ENCODE measurements at places on chromosomes 7 and 10.
A peak's percentile ranks its signal among the peaks of the same experiment; 100 is the strongest.

DNA sequence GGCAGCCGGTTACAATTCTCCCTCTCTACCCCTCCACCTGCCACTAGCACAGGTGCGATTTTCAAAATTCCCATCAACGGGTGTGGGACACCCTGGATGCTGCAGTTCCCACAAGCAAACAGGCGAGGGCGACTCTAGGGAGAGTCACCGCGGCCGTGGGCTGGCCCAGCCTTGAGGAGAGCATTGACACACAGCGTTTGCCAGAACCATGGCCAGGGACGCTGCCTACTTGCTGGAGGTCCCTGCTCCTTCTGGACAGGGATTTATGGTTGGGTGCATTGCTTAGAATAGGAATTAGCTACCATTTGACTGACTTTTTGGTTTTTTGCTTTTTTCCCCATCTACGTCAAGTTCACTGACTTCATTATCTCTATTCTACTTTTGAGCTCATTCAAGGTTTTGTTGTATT, 19.0 kb upstream of the CLDN4 start:
- peak; percentile 61 for DNase-seq

GRCh38 chr10:45811075-45811474, 36.2 kb downstream of the AGAP4 start:
- no peak for DNase-seq

DNA sequence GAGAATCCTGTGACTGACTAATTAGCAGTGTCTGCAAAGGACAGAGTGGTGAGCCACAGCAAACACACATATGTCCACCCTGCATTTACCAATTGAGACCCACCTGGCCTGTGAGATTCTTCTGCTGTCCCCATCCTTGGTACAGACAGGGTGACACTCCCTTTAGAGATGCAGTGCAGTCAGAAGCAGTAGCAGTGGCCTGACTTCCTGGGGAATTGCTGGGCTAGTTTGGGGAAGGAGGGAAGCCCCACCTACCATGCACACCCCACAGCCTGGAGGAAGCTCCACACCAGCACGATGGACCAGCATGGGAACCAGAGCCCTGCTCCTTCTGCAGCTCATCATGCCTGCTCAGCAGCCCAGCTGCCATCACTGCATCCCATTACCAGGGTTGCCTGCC, 924.9 kb upstream of the ZNF722 start:
- no peak for DNase-seq

GRCh38 chr10:130807096-130807495, 504.4 kb downstream of the TCERG1L start:
- no peak for DNase-seq

- no peak for DNase-seq
Measured at GRCh38 chr7:151432658-151433521, 7.1 kb downstream of the CRYGN start.

GRCh38 chr7:117564080-117564479, 84.3 kb downstream of the CFTR start:
- DNase-seq, result no peak

GRCh38 chr10:112672706-112673105, 225.7 kb downstream of the VTI1A start:
- peak; percentile 35 for DNase-seq

- DNase-seq, result no peak
Measured at GRCh38 chr10:97903128-97904017, 53.7 kb downstream of the GOLGA7B start.

DNA sequence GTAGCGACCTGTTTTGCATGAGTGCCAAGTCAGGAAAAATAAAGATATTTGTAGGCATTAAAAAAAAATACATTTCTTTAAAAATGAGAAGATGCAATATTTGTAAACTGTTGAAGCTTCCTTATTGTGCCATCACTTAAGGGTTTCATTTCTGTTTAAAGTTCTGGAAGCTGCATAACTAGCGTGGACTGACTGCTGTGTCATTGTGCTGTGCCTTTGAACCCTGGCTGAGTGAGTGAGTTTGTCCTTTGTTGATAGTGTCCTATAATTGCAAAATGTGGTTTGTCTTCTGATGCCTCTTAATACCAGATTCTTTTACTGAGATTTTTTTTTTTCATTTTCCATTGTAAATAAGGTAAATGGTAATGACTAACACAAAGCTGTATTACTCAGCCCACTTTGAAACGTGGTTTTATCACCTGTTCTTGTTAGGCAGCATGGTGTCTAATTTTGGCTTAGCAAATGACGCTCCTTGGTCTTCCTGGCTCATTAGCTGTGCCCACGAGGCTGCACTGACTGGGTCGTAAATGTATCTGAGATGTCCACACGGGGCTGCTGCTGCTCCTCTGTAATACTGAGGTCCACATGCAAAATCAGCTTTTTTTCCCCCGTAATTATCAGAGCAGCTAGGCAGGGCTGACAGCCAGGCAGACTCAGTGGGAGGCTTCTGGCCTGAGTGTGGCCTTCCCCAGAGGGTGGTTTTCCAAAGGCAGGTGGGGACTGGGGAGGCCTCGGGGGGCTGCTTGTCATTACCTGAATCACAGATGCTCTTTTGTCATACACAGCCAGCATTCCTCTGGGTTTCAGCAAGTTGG, 14.8 kb downstream of the ZSCAN25 start:
- DNase-seq, result peak; percentile 58

DNA sequence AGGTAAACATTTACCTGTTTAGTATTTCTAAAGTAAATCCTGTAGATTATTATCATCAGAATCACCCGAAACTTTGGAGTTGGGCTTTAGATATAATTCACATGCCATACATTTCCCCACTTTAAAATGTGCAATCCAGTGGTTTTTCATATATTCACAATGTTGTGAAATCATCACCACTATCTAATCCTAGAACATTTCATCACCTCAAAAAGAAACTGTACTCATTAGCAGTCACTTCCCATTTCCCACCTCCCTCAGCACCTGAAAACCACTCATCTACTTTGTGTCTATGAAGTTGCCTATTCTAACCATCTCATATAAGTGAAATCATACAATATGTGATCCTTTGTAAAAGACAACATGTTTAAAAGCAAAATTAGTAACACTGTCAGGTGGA, 182.6 kb downstream of the FZD1 start:
- DNase-seq, result no peak

- DNase-seq, result no peak
Measured at GRCh38 chr10:65110009-65110408, 1588.8 kb downstream of the REEP3 start.

DNA sequence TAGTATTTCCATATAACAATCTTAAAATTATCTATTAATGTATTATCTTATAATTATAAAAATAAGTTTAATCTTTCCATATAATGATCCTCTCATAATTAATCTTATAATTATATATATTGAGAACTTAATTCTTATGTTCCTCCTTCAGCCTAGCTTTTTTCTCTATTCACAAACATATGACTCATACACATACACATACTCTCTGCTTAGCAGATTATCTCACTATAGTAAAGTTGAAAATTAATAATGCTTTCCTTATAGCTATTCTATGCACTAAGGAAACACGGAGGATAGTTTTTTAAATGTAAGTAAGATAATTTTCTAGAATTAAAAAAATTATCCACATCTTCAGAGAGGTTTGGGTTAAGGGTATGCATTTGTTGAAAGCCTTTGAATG, 47.7 kb upstream of the ITGB8 start:
- DNase-seq, result no peak

DNA sequence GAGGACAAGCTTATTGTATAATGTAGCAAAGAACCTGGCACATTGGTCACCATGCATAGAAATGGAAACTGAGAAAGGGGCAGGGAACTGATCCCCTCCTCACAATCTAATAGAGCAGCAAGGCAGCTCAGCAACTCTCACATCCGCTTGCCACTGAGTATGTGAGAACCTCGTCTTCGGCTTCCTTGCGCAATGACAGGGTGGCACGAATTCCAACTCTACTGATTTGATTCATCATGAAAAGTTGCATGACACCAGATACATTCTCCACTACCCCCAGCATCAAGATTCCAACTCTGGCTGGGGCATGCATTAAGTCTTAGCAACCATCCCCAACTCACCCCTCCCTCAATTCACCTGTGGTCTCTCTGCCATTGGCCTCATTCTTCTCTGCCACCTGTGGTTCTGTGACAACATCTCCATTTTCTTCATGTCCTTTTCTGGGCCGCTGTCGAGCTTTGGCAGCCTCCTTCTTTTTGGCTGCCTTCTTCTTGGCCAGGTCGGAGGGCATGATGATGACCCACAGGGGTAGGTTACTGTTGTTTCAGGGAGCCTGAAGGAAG, 976 bp downstream of the ABCF2 start:
- no peak for DNase-seq

GRCh38 chr7:47458057-47458456, 123.9 kb downstream of the TNS3 start:
- DNase-seq, result peak; percentile 75

DNA sequence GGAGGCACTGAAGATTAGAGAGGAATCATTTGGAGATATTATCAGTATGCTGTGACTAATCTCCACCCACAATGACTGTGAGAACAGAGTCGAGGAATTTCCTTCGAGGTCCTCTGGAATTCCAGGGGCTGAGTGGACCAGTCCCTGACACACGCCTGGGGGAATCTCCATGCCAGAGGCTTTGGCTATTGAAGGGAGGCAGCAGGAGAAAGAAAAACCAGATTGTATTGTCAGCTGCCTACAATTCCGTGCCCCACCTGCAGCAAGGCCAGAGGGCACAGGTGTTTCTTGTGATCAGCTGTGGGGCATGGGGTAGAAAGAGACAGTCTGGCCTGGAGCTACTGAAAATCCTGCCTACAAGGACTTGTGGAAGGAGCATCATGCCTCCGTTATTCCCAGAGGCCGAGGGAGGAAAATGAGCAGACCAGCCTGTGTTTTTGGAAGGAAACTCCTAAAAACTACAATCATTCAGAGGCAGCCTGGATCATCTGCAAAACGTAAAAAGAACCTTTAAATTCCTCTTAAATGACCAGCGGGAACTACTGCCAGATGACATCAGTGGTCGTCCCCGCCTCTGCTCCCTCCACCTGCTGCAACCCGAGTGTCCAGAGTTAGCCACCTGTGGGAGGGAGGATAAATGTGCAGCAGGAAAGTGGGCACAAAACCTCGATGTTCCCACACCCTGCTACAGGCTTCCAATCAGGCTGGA, 25.4 kb upstream of the ANK3 start:
- peak; percentile 82 for DNase-seq

DNA sequence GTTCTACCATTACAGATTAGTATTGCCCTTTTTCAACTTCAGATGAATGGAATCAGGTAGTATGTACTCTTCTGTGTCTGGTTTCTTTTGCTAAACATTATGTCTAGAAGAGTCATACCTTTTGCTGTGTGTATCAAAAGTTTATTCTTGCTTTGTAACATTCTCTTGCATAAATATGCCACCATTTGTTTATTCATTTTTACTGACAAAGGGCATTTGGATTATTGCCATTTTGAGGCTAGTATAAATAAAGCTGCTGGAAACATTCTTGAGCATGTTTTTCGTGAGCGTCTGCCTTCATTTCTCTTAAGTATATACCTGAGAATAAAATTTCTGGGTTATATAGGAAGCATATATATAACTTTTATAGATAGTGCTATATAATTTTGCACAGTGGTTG, 121.7 kb upstream of the CSTF2T start:
- no peak for DNase-seq

Measured in RCC 7860 (cell line).